ENCODE measurements at places on chromosomes 5 and 9.

DNA sequence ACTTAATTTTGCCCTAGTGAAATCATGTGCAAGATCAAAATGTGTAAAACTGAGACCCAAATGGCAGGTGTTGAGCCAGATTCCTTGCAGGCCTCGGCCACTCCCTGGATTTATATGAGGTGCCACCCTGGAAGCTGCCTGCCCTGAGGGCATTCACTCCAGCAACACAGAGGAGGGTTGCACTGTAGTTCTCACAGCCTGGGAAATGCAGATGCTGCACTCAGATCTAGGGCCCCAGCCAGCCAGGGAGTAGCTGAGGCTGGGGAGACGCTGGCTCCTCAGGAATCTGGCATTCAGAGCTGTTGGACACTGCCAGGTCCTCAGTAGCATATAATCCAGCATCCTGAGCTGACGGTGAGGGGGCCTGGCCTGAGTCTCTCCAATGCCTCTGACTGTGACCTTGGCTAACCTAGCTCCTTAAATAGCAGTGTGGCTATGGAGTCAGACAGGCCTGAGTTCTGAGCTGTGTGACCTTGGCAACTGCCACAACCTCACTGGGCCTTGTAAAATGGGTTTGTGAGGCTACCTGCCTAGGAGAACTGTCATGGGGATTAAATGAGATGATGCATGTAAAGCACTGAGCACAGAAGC lies 8.7 kb downstream of the KCNMB1 start:
- DNase-seq = no peak

DNA sequence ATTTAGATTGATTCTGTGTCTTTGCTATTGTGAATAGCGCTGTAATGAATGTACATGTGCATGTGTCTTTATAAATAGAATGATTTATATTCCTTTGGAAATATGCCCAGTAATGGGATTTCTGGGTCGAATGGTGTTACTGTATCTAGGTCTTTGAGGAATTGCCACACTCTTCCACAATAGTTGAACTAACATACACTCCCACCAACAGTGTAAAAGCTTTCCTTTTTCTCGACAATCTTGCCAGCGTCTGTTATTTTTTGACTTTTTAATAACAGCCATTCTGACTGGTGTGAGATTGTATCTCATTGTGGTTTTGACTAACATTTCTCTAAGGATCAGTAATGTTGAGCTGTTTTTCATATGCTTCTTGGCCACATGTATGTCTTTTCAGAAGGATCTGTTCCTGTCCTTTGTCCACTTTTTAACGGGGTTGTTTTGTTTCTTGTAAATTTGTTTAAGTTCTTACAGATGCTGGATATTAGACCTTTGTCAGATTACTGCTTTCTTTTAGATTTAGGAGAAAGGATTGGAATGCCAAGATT lies 125.0 kb upstream of the NR5A1 start:
- no peak for DNase-seq

- no peak for DNase-seq
Observed at GRCh38 chr5:137234973-137235943, 263.9 kb downstream of the SPOCK1 start.

- no peak for DNase-seq
Observed at GRCh38 chr5:68504306-68504705, 288.8 kb downstream of the PIK3R1 start.

- DNase-seq = no peak
Observed at GRCh38 chr9:5113523-5113922, 71.9 kb downstream of the INSL6 start.

- DNase-seq = peak; percentile 51
Observed at GRCh38 chr9:4315582-4316215, 15.8 kb upstream of the GLIS3 start.

DNA sequence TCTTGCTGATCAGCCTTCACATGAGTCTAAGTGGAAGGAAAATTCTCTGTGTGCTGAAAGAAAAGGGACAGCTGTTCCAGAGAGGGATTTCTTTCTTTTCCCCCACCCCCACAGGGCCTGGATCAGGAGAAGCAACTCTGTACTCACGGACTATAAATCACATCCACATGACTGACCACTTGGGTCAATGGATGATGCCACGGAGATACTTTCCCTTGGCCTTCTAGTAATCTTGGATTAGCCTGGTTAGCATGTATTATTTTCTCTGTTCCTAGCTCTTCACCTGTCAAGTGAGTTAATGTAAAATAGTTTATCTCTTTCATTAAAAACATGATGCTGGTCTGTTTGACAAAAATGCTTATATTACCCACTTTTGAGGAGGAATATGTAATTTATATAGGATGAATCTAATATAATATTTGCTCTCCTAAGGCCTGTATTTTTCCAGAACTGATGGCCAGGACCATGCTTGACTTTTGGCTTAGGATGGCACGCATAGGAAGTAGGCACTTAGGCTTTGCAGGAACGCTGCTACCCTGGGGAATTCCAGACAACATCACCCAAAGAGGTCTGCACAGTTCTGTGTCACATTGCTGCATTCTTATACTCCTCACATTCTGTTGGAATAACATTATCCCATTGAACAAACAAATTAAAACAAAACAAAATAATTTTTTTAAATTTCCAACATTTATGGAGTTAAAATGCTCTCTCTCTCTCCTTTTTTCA lies 892.1 kb downstream of the TLE1 start:
- DNase-seq = no peak

- no peak for DNase-seq
Observed at GRCh38 chr5:77163453-77163852, 47.0 kb upstream of the PDE8B start.

- no peak for DNase-seq
Observed at GRCh38 chr9:4235871-4236804, 63.7 kb downstream of the GLIS3 start.

DNA sequence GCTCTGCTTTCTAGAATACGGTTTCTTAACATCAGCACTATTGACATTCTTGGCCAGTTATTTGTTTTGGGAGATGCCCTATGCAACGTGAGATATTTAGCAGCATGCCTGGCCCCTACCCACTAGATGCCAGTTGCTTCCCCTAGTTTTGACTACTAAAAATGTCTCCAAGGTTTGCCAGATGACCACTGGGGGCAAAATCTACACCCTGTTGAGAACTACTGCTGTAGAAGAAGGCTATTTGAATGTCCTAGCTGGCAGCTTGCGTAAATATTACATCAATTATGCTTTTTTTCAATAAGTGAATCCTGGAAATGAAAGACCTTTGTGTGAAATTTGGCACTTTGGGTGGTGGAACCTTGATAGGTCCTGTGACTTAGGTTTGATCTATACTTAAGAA lies 5.0 kb downstream of the NCBP1 start:
- DNase-seq = no peak

DNA sequence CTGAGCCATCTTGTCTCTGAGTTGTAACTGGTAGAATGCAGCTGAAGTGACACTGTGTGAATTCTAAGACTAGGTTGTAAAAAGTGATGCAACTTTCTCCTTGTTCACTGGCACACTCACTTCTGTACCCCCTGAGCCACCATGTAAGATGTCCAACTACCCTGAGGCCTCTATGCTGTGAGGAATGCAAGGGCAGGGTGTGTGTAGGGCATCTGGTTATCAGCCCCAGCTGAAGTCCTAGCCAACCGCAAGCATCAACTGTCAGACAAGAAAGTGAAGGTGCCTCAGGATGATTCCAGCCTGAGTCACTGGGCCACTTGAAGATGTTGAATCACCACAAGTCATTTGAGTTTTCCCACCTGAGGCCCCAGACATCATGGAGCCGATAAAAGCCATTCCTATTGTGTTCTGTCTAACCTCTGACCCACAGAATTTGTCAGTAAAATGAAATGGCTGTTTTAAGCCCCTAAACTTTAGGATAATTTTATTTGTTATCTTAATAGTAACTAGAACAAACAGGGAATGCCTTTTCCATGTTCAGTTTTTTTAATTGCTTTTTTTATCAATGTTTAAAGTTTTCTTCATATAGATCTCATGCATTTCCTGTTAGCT lies 18.7 kb upstream of the RHOBTB3 start:
- peak; percentile 5 for DNase-seq

DNA sequence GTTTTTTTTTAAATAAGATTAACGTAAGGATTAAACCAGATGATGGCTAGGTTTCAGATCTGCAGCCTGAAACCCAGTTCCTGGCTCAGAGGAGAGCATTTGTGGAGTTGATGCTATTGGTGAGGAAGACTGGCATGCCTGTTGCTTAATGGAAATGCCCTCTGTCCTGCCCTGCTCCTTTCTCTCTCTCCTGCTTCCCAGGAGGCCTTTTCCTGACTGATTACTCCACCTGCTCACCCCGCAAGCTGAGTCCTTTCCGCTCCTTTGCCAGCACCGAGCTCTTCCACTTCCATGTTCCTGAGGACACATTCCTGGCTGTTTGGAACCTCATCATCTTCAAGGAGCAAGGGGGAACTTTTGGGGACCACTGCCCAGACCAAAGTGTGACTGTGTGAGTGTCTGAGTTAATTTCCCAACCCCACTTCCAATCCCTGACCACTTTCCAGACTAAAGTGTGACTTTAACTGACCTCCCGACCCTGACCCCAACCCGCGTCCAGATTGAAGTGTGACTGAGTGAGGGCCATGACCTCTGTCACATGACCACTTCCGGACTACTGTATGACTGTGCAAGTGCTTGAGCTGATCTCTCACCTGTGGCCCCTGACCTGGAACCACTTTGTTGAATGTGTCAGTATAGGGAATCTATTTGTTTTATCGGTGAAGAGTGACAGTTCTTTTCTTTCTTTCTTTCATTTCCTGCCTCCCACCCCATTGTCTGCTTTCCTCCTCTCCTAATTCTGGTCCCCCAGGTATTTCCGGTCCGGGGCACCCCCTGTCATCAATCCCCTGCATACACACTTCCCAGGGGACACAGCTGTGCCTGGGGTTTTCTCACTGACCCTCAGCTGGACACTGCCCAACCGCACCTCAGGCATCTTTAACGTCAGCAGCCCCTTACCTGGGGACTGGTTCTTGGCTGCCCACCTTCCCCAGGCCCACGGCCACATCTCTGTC lies 5.5 kb downstream of the TMEM8B start:
- no peak for DNase-seq

- no peak for DNase-seq
Observed at GRCh38 chr9:1738511-1739100, 276.5 kb upstream of the SMARCA2 start.

GRCh38 chr5:107672211-107673038 lies 1.7 kb upstream of the EFNA5 start:
- DNase-seq = no peak

DNA sequence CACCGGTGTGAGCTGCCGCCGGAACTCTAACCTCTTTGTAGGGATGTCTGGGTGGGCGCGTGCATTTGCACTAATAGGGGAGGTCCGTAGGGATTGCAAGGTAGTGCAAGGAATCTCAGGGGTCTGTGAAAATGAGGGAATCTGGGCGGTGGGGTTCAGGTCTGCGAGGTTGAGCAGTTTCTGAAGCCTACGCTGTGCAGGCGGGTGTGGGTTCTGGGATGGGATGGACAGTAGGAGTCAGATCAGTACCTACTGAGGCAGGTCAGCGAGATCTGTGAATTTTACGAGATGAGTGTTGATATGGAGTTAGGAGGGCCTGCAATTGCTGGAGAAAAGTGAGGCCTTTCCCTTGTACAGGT lies 856 bp upstream of the ATOSB start:
- DNase-seq = no peak

GRCh38 chr5:94969174-94969573 lies 315.7 kb downstream of the MCTP1 start:
- no peak for DNase-seq

DNA sequence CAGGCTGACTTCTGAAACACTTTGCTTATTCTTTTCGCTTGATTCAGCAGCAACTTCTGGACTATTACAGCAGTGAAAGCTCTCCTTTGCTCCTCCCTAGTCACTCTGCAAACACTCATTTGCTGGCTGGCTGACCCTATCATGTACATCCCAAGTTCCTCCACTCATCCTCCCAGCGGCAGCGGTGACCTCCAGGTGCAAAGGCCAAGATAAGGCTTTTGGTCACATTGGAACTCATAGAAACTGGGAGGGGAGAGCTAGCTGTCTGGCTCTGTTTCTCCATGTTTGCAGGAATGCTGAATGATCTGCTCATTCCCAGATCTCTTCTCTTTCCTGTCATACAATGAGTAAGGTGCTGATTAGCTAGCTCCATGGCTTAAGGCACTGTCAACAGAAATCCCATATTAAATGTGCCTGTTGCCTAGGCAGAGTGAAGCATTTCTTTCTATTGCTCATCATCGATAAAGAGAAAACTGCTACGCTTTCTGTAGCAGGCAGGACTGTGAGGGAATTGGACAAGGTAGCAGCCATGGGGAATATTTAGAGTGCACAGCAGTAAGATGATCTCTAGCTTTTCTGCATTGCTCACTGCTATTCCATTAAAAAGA lies 250.5 kb upstream of the PDE4D start:
- DNase-seq = no peak

GRCh38 chr5:171595801-171596231 lies 176.4 kb downstream of the FGF18 start:
- no peak for DNase-seq

GRCh38 chr5:7856855-7857254 lies 5.9 kb upstream of the CFAP90 start:
- DNase-seq = no peak

GRCh38 chr9:32722704-32723103 lies 60.6 kb upstream of the TMEM215 start:
- no peak for DNase-seq

GRCh38 chr5:53482717-53483638 lies 2.5 kb downstream of the FST start:
- no peak for DNase-seq

- DNase-seq = no peak
Observed at GRCh38 chr5:135988546-135988945, 33.8 kb upstream of the LECT2 start.

DNA sequence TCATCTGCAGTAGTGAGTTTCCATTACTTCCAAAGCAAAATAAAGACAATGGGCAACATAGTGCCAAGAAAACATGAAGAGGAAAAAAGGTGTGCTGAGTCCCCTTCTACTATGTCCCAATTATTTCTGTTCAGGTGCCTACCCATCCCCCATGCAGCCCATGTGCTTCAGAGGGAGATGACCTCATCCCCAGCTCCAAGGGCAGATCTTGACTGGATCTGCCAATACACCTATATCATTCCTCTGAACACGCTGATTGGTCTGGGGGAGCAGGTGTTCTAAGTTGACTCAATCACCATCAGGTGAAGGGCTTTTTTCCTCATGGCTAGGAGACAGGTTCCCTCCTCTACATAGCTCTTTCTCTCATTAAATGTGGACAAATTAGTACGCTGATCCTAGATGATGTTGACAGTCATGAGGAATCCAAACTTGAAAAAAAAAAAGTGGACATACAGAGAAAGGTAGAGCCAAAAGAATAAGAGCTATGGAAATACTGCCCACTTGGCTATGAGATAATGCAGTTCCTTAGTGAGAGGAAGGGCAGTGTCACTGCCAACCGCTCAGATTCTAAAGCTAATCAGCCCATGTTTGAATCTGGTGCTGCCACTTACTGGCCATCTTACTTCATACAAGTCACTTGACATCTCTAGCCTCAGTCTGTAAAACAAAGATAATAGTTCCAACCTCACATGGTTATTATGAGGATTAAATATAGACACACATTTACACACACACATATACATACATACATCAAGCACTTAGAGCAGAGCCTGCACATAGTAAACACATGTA lies 23.1 kb downstream of the PRELID2 start:
- no peak for DNase-seq

All from activated T-helper 9 cell treated with anti-CD3 and anti-CD28 coated beads, Interleukin-2, amount 50 U/mL, for 16 hours (primary cell).